ENCODE measurements at places on chromosomes 6 and 20.

GRCh38 chr20:945841-946240, 29.7 kb upstream of the ANGPT4 start:
- DNase-seq: no peak

DNA sequence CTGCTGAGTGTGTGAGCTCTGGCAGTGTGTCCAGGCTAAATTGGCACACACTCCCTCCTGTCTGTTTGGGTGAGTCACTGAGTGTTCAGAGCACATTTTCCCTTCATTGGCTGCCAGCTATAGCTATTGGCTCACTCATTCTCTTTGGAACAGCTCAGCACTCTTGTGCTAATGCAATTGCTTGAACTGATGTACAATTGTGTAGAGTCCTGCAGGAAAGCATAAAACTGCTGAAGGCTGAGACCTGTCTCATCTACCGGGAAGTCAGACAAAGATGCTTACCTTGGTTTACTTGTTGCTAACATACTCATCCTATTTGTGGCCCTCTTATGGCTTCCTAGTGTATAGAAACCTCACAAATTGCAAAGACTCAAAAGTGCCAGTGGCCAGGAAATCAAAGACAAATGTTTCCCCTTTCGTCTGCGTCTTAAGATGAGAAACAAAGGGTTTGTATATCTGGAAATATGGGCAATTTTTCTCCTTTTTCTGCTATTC, 351.0 kb downstream of the BCKDHB start:
- no peak for DNase-seq

DNA sequence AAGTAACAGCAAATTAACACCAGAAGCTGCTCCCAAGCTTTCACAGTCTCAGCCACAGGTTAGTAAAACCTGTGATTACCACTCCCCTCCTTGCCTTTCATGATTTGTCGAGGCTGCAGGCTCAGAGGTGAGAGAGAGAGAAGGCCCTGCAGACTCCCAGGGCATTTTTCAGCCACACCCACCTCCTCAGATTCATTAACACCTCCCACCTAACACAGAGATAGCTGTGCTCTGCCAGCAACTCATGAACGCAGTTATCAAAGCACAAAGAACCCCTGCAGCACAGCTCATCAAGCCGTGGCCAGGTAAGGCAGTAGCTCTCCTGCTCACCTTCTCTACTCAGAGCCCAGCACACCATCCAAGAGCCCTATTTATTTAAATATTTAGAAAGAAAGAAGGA, 27.1 kb downstream of the F13A1 start:
- no peak for DNase-seq

DNA sequence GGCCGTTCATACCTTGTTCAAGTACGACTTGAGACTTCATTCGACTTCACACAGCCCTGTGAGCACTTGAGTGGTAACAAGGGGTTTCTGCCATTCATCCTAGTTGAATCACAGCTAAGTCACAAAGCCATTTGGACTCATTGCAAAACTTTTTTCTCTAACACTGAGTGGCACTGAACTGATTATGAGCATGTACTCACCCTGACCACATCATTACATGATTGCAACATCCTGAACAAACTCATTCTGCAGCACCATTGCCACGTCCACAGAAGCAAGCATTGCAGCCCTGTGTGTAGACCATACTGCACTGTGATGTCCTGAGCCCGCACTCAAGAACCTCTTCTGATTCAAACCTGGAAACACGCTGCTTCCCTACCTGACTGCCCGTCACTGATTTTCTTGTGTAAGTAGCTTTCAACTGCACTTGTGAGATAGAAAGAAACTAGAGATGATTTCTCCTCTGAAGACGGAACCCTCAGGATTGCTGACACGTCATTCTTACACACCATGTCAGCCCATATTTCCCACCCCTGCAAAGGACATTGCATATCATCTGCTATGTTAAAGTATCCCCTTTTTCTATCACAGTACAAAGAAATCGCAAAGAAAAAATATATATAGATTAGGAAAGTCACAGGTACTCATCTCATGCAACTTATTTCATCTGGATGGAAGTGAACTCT, 81.6 kb downstream of the C6orf118 start:
- no peak for DNase-seq

GRCh38 chr6:13177664-13178063, 150.7 kb downstream of the TBC1D7 start:
- no peak for DNase-seq

DNA sequence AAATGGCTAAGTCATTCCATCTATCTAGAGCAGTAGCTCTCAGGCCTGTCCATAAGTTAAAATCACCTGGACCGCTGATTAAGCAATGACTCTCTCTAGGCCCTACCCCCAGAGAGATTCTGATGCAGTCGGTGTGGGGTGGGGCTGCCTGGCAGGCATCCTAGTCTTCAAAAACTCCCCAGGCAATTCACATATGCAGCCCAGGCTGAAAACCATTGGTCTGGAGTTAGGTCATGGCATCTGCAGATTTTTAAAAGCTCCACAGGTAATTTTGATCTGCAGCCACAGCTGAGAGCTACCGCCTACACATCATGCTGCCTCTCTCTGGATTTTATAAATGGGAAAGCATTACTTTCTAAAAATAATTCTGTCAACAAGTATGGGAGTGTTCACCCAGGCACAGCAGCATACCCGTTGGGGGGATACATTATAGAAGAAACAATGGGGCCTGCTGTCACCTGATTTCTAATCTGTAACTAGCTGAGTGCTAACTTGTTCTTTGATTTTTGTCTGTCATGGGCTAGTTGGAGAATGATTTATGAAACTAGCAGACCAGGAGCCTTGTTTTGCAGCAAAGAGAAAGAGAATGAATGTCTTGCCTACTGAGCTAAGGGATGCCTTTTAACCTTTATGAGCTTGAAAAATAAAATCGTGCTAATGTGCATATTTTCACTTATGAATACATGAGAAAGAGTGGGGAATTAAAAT, 44.1 kb upstream of the ATXN1 start:
- no peak for DNase-seq
